ENCODE measurements at places on chromosomes 2 and 18.

- DNase-seq: no peak
Observed at GRCh38 chr2:100008956-100009355, 133.4 kb downstream of the AFF3 start.

GRCh38 chr18:58044370-58045241 is 580 bp downstream of the NEDD4L start:
- peak; percentile 26 for DNase-seq

DNA sequence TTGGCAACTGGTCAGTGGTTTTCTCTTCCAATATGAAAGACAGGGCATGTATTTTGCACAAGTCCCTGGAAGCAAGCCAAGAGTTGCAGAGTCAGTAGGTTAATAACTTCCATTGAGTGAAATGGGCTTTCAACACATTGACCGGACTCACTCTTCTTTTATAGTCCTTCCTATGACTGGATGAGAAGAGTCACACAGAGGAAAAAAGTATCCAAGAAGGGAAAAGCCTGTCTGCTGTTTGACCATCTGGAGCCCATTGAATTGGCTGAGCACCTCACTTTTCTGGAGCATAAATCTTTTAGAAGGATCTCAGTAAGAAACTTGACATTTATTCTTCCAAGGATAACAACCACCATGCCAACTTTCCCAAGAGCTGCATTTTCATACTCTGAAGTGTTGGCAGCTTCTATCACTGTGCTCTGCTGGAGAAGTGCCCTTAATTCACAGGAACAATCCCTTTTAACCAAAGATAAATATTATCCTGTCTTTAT is 45.4 kb downstream of the RASGRP3 start:
- no peak for DNase-seq

DNA sequence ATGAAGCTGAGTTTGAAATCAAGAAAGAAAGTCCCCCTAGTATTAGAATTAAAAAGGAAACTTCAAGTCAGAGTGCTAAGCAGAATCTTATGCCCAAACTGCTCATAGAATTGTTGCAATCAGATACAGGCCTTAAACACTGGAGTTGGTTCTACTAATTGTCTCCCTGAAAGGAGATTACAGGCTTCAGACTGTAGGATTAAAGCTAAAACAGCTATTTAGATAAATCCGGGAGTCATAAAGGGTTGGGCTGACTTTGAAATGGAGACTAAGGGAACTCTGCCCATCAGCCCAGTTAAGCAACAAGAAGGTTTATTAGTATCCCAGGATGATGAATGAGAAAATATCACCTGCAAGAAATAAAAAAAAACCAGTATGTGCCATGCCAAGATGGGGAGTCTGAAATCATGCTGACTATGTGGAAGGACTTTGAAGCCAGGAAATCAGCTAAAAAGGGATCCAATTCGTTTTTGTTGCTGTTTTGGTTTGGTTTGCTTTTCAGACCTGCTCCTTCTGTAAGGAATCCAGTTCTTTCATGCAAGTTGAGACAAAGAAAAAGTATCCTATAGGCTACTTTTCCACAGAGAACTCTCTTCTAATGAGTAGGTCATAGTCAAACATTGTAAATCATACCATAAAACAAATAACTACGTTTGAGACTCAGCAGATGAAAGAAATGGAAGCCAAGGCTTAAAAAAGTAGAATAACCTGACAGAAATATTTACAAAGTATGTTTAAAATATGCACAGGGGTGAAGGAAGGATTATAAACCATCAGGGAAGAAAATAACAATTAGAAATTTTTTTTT is 37.6 kb upstream of the MSTN start:
- DNase-seq: no peak

- DNase-seq: no peak
Observed at GRCh38 chr18:6476880-6477279, 62.2 kb upstream of the L3MBTL4 start.

DNA sequence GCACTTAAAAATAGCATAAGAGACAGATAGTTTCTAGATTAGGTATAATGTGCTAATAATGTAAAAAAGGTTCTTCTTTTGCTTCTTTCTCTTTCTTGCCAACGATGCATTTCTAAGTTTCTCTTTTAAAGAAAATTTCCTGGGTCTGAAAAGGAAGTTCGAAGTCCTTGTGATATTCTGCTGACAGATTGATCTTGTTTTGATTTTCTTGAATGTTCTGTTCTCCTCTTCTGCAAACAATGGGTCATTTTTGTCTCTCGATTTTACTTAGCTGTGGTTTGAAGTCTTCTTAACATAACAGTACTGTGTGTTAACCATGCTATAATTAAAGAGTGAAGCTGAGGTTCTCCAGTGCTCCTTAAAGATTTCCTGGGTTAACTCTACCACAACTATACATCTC is 61.1 kb upstream of the ACYP2 start:
- no peak for DNase-seq

DNA sequence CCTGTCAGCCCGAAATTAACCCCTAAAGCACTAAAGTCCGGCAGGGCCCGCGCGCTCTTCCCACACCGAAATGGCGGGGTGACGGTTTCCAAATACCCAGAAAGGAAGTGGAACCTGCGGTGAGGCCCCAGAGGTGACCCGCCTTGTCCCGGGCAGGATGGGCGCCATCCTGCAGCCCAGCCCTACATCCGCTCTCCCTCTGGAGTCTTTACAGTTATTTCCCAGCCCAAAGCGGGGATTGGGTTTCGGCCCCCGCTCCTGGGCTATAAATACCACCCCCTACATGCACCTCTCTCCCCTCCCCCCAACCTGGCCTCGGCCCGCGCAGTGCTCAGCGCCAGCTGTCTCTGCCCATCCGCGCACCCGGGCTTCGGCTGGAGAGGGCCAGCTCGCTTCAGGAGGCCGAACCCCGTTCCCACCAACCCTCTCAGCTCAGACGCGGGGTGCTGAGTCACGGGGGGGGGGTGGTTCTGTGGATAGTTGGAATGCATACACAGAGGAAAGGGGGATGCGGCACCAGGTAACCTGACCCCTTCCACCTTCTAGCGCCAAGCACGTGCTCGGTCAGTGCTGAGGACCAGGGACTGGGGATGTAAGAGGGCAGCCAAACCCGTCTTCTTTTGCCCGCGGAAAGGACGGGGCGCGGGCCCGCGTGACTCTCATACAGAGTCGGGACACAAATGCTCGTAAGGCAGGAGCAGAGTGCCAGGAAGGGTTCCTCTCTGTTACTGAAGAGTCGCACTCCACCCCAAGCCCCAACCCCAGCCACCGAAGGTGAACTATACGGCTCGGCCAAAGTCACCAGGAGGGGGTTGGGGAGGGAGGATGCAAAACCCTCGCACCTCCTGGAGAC is at the start of gene TUBA4B:
TSS of gene TUBA4B (plus strand) at position 344 of the 853 bp plus-strand sequence. CDS start at position 509, 165 bp downstream.
- DNase-seq: no peak

DNA sequence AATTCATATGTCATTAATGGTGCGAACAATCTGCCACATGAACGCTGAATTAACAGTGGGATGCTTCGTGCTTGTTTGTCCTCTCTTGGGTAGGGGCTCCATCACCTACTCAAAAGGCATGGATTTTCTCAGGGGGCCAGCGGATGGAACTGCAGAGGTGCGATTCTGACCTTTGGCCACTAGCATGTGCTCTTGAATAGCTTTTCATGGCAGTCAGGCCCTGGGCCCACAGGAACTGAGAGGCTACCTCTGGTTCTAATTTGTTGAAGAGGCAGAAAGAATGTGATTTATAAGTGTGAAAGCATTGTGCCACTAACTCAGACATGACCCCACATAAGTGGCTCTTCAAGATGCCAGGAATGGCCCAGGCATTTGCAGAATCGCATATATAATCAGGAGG is 283.2 kb downstream of the INSIG2 start:
- DNase-seq: no peak

- no peak for DNase-seq
Observed at GRCh38 chr18:62030091-62030985, 137.5 kb upstream of the RNF152 start.

- DNase-seq: no peak
Observed at GRCh38 chr2:172038604-172039003, 38.9 kb downstream of the METAP1D start.

- DNase-seq: no peak
Observed at GRCh38 chr2:241885946-241886643, 16.6 kb downstream of the RTP5 start.

GRCh38 chr2:111105926-111106325 is 14.8 kb upstream of the BCL2L11 start:
- no peak for DNase-seq

- DNase-seq: no peak
Observed at GRCh38 chr18:27014841-27015240, 149.3 kb upstream of the AQP4 start.

DNA sequence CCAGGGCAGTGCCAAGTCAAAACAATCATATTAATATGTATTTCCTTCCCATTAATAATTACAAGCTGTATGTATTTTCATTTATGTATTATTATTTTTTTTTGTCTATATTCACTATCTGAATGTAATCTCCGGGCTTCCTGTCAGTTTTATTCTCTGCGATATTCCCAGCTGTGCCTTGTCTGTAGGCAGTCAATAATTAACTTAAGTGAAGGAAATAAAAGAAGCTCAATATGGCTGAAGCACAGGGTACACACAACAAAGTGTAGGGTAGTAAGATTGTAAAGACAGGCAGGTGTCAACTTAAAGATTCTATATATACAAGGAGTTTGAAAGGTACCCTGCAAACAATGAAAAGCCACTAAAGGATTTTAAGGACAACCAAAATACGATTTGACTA is 122.9 kb downstream of the ROCK1 start:
- DNase-seq: no peak

DNA sequence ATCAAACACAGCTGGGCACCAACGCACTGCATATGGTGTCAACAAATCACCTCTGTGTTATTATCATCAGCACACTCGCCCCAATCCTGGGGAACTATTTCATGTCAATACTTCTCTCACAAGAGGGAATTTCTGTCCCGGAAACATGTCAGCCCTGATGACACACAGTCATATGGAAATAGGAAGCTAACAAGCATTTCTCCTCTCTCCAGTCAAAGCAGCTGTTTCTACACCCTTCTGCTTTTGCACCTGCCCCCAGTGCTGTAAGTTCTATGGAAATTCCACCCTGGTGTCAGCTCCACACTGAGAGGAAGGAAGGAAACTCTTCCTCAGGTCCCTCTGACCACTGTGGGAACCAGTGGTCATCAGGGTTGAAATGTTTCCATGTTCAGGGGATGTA is 447.6 kb upstream of the ID2 start:
- no peak for DNase-seq

All from hypothalamus (tissue), 51 donors.